ENCODE measurements at places on chromosomes 1 and 21.
A peak's percentile ranks its signal among the peaks of the same experiment; 100 is the strongest.

DNA sequence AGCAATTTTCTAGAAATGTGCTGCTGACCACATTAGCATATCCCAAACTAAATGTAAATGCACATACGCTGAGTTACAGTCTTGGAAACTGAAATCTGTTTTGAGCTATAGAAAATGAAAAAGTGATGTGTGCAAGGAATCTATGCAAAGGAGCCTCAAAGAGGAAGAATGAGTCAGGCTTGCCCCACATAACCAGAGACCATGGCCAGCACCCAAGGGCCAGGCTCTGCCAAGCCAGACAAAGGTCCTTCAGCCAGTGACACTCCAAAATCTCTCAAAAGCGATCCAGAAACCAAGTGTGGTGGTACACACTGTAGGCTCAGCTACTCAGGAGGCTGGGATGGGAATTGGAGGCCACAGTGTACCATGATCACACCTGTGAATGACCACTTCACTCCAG, 195.2 kb downstream of the TOMM20 start:
- DNase-seq = no peak

DNA sequence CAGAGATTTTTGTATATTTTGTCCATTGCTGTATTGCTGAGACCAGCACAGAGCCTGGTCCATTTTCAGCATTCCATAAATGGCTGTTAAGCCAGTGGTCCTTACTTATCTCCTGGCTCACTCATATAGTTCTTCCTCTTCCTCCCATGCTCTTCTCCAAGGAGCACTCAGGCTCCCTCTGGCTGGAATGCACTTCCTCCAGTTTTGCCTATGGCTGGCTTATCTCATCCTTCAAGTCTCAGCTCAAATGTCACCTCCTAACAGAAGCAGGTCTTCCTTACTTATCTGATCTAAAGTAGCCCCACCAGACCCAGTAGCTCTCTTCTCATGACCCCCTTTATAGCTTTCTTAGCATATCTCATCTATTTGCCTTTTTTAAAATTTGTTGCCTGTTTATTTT, 146.9 kb downstream of the SLC30A10 start:
- no peak for DNase-seq

- DNase-seq = peak; percentile 87
These were observed at the start of gene MYCL for GRCh38 chr1:39901714-39902459. MYCL (minus strand) TSS chr1:39901917; CDS start chr1:39901434, 483 bp downstream.

- DNase-seq = no peak
These were observed 20.6 kb upstream of the C8B start for GRCh38 chr1:56986397-56986796.

- DNase-seq = no peak
These were observed 4.4 kb downstream of the NDUFS2 start for GRCh38 chr1:161206411-161207140.

DNA sequence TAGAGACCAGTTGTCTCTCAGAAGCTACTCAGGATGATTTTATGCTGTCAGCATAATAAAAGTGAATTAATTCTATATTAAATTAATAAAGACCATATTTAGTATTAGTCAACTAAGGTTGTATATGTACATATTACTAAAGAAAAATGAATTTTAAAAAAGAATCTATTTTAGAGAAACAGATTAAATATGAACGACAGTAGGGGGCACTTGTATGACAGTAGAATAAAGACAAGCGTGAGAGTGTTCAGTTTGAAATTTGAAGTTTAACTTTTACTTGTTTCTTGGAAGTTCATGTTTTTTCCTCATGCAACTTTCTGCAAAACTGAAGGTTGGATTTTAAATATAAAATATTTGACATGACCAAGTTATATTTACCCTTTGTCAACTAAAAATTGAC, 67.9 kb upstream of the MACF1 start:
- DNase-seq = no peak

GRCh38 chr1:233277637-233278606, 17.6 kb downstream of the PCNX2 start:
- DNase-seq = no peak

- DNase-seq = no peak
These were observed 9.0 kb downstream of the URB1 start for GRCh38 chr21:32383812-32384211.

GRCh38 chr1:27596261-27596660, 7.7 kb downstream of the AHDC1 start:
- no peak for DNase-seq

DNA sequence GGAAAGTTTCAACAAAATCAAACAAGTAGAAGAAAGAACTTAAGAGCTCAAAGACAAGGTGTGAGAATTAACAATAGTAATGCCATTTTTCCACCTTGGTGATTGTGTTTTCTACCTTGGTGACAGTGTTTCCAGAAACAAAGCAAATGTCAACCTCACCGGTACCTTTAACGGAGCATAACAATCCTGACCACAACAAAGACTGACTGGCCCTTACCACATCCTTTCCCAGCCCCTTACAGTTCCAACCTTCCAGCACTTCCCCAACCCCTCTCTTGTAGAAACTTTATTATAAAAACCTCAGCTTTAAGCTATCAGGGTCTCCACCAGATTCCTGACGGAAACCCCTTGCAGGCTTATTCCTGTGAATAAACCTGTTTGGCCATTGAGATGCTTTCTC, 16.7 kb downstream of the STYXL2 start:
- no peak for DNase-seq

GRCh38 chr1:227793948-227794816, 21.3 kb upstream of the PRSS38 start:
- peak; percentile 47 for DNase-seq

DNA sequence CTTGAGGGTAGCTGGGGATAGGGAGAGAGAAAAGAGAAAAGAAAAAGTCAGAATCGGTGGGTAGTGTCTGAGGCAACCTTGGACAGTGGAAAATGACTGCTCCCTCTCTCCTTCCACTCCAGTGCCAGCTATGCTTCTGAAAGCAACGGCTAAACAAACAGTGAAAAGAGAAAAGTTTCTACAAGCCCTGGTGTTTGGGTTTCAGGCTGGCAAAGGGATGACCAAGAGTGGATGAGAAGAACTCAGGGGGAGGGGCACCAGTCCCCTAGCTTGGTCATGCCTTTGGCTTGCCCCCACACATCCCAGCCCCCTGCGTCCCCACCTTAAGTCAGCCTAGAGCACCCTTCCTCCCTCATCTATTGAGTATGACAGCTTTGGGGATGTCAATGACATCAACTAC, 8.6 kb downstream of the IL22RA1 start:
- no peak for DNase-seq

DNA sequence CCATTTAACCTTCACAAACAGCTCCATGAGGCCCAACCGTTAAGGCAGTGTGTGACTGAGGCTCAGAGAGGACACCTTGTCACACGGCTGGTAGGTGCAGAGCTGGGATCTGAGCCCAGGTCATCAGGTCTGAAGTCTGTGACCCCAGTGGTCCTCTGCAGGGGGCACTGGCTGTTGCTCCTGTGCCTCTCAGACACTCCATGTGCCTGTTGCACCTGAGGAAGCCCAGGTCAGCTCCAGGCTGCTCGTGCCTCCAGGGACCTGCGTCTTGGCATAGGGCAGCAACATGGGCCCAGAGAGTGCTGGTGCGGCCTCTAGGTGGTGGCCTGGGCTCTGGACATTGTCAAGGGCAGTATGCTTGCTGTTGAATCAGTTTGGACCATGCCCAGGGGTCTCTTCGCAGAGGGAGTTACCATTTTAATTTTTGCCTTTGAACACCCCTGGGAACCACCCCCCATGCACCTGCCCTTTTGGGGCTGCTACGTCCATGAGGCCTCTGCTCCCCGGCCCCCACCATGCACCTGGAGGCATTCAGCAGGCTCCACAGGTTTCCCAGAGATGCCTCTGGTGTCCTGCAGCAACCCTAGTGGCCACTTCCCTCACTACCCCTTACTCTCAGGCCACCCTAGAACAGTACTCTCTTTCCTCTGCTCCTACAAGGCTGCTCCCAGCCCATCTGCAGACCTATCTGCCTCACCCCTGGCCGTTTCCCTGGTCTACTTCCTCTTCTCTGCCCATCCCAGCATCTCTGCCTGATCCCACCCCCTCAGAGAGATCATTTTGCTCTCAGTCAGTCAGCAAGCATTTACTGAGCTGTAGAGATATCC, 25.2 kb upstream of the EPS8L3 start:
- no peak for DNase-seq

GRCh38 chr1:215285013-215285800, 202.7 kb downstream of the KCNK2 start:
- no peak for DNase-seq

DNA sequence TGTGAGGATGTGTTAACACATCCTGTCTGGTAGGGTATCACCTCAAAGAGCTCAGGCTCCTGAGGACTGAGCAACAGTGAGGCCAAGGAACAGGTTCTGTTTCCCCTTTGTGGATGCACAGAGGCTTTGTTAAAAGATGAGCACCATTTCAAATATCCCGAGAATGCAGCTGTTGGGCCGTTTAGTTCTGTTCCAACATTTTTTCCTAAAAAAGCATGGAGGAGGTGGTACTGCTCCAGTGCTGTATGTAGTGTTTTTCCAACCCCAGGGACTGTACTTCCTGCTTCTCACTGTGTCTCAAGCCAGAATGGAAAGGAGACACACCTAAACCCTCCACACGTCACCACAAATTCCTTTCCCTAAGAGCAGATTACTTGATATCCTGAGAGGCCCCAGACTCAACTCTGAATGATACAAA, 53.8 kb upstream of the BCL10 start:
- no peak for DNase-seq

DNA sequence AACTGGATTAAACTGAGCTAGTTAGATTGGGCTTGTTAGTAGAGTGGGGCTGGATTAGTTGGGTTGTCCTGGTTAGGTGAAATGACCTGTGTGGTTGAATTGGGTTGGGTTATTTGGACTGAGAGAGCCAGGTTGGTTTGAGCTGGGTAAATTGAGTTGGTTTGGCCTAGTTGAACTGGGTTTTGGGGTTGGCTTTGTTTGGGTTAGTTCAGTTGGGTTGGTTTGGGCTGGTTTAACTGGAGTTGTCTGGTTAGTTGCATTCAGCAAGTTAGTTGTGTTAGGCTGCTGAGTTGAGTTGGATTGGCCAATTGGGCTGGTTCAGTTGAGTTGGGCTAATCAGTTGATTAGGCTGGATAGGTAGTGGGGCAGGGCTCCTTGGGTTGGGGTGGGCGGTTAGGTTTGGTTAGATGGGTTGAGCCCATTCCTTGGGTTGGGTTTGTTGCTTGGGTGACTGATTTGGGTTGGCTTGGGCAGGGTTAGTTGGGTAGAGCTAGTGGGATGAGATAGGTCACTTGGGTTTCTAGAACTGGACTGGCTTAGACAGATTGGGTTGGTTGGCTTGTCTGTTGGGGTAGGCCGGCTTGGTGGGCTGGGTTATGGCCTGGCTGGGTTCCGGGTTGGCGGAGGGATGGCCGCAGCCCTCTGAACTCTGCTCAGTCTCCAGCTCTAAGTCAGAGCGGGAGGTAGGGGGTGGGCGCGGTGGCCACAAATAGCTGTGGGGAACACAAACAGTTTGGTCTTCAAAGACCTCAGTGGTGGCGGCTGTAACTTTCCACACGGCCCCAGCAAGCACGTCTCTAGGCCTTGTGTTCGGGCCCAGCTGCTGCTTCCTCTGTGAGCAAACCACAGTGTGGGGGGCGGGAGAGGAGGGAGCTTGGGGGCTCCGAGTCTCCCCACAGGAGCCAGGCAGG, 67.2 kb upstream of the RUNX3 start:
- DNase-seq = no peak

DNA sequence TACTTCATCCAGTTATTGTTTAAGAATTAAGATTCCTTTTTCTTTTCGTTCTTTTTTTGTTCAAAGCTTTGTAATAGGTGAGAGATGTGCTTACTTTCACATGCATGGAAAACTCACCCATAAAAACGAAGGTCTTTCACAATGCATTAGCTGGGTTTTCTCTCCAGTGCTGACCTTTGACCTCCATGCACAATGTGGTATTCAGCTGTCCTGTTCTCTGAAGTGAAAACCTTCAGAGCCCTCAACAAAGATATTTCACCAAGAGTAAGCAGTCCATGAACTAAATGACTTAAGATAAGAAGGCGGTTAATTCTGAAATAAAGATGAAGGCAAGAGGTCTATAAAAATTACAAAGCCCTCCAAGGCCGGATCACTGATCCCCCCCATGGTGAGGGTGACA, 77.1 kb upstream of the IPO9 start:
- DNase-seq = no peak

DNA sequence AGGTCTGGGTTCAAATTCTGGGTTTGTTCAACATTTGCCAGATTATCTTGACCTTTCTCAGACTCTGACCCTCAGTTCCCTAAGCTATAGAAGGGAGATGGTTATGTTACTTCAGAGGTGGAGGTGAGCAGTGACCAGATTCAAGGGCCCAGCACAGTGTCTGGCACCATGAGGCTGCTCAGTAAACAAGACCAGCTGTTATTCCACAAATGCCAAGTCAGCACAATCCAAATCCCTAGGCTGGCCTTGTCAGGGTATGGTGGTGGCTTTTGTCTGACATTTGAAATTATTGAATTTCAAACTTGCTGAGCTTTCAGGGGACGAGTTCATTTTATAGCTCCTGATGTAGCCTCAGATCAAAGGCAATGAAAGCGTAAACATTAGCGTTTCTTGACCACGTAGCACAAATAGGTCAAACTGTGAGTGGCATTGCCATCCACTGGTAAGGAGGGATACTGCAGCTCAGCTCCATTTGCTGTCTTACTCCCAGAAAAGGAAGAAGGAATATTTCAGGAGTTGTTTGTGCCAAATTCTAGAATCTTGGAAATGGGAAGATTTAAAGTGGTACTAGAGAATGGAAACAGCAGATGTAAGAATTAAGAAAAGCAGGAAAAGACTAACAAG, 94.3 kb upstream of the EDN2 start:
- DNase-seq = no peak

GRCh38 chr1:82979593-82980236, 1019.2 kb downstream of the TTLL7 start:
- no peak for DNase-seq

GRCh38 chr1:18936471-18936813, 20.0 kb downstream of the IFFO2 start:
- no peak for DNase-seq

- no peak for DNase-seq
These were observed 8.9 kb upstream of the ZNF326 start for GRCh38 chr1:89986020-89986419.

- DNase-seq = peak; percentile 32
These were observed 269.8 kb downstream of the S1PR1 start for GRCh38 chr1:101506541-101507164.

GRCh38 chr1:160795951-160796383, at the start of gene LY9:
LY9 (plus strand) TSS chr1:160796174; CDS start chr1:160796188, 14 bp downstream.
- DNase-seq = peak; percentile 49

- no peak for DNase-seq
These were observed 656.4 kb upstream of the ADGRL2 start for GRCh38 chr1:81144240-81144825.

DNA sequence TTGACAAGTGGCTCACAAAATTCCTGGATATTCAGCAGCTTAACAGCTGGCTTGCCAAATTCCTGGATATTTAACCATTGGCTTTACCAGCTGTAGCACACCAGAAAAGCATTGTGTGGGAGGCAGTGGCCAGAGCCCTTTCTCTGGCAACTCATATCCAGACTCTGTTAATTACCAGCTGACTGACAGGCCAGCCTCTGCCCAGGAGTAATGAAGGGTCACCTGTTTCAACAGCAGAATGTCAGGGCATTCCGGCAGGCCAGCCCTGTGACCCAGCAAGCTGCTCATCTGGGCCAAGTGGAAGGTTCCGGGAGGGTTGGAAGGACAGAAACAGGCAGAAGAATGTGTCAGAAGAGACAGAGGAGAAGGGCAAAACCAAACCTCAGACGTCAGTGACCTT, 35.2 kb upstream of the KIRREL1 start:
- DNase-seq = no peak

- DNase-seq = no peak
These were observed 56.1 kb downstream of the SKI start for GRCh38 chr1:2283991-2284895.

- no peak for DNase-seq
These were observed 19.4 kb downstream of the CLIC6 start for GRCh38 chr21:34688145-34688544.
